CD8-positive, alpha-beta memory T cell (primary cell): ENCODE measurements at places on chromosomes 11 and 22. TPM values are rescaled to one million over a fixed set of nuclear protein-coding genes. Genes with fewer than 3 reads are reported as not detected.

DNA sequence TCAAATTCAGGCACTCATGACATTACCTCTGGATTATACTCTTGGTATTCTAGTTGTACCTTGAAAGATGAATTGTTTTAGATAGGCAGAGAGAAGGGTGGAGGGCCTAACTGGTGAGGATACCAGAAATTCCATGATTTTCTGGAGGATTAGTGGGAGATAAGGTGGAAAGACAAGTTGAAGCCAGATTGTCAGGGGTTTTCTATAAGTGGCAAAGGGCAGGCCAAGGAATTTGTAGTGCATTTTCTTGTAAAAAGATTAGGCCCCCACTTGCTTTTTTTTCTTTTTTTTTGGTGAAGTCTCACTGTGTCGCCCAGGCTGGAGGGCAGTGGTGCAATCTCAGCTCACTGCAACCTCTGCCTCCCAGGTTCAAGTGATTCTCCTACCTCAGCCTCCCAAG, 28.4 kb upstream of the PRDM10 start:
- H3K27me3 ChIP-seq = no peaks in the 10 kb centered on the region
- H3K4me3 ChIP-seq = no peak overlapping the region
- H3K27ac ChIP-seq = no peak overlapping the region
- no peaks in the 10 kb centered on the region for H3K36me3 ChIP-seq
- H3K4me1 ChIP-seq = no peaks in the 10 kb centered on the region
- no peak for DNase-seq

DNA sequence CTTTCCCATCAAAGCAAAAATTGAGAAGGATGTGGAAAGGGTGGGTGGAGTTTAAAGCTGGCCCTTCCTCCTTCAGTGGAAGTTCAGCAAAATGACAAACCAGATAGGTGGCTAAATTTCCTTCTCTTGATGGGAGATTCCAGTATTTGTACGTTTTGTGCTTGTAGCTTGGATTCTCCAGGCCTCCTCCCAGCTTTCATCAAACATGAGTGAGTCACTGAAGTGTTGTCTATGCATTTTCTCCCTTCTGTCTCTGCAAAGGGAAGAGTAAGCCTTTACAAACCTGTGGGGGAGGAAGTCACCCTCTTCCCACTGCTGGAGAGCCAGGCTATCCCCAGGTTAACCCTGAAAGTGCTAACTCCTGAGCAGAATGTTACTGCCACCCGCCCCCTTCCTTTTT, 6.4 kb downstream of the MARK2 start:
- peak; percentile 16 for DNase-seq
- H3K36me3 ChIP-seq = no peaks in the 10 kb centered on the region
- H3K4me3 ChIP-seq = no peak overlapping the region
- no peak overlapping the region for H3K27ac ChIP-seq
- peaks cover 67% of the 10 kb centered on the region for H3K4me1 ChIP-seq

- no peak for DNase-seq
- peaks cover 20% of the 10 kb centered on the region for H3K4me1 ChIP-seq
- no peaks in the 10 kb centered on the region for H3K36me3 ChIP-seq
- no peak overlapping the region for H3K27ac ChIP-seq
- no peak overlapping the region for H3K4me3 ChIP-seq
These were observed 4.7 kb downstream of the SIK2 start for GRCh38 chr11:111606986-111607385.

DNA sequence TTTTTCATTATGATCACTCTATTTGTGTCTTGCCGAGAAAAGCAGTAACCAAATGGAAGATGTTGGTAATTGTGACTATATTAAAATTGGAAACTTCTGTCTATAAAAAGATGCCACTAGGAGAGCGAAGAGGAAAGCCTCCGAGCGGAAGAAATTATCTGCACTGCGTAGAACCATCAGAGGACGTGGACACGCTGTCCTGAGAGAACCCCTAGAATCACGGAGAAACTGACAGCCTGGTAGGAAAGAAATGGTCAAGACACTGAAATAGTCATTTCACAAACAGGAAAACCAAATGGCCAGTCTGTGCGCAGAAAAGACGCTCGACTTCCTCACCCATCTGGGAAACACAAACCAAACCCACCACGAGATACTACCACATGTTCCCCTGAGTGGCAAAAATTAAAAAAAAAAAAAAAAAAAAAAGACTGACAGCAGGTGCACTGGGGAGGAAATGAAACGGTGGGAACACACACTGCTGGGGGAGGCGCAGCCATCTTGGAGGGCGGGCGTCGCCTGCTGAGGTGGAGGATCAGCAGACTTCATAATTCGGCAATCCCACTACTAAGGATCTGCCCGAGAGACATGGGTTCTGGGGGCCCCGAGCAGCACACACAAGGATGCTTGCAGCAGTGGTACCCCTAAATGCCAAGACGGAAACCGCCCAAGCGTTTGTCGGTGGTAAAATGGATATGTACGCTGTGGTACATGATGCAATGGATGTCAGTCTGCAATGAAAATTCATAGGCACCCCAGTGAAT, 21.3 kb downstream of the IFITM10 start:
- no peaks in the 10 kb centered on the region for H3K36me3 ChIP-seq
- H3K27me3 ChIP-seq = no peaks in the 10 kb centered on the region
- peak overlapping the region; percentile 16 for H3K4me3 ChIP-seq
- no peak for DNase-seq
- H3K27ac ChIP-seq = no peak overlapping the region

- H3K27ac ChIP-seq = no peak overlapping the region
- H3K4me1 ChIP-seq = no peaks in the 10 kb centered on the region
- H3K4me3 ChIP-seq = no peak overlapping the region
- no peaks in the 10 kb centered on the region for H3K27me3 ChIP-seq
- DNase-seq = no peak
These were observed 254.8 kb downstream of the CNTN5 start for GRCh38 chr11:99275521-99275920.

DNA sequence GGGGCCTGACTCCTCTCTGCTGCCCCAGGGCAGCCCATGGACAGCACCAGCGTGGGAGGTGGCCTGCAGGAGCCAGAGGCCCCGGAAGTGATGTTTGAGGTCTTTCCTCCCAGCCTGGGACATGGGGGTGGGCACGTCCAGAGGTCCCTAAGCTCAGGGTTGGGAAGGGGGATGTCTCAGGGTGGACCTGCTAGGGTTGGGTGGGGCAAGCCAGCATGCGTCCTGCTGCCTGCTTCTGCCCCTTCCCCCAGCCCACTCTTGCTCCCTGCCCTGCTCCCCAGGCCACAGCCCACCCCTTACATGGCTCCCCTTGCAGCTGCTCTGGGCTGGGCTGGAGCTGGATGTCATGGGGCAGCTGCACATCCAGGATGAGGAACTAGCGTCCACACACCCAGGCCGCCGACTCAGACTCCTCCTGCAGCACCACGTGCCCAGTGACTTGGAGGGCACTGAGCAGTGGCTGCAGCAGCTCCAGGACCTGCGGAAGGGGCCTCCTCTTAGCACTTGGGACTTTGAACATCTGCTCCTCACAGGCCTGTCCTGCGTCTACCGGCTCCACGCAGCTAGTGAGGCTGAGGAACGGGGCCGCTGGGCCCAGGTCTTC, 1.3 kb downstream of the FAM180B start:
- H3K4me3 ChIP-seq = no peak overlapping the region
- H3K4me1 ChIP-seq = no peaks in the 10 kb centered on the region
- peaks cover 2% of the 10 kb centered on the region for H3K27me3 ChIP-seq
- no peak for DNase-seq

- H3K36me3 ChIP-seq = no peaks in the 10 kb centered on the region
- no peak overlapping the region for H3K4me3 ChIP-seq
- no peak for DNase-seq
These were observed 99.5 kb downstream of the ZNF280B start for GRCh38 chr22:22408731-22409696.

DNA sequence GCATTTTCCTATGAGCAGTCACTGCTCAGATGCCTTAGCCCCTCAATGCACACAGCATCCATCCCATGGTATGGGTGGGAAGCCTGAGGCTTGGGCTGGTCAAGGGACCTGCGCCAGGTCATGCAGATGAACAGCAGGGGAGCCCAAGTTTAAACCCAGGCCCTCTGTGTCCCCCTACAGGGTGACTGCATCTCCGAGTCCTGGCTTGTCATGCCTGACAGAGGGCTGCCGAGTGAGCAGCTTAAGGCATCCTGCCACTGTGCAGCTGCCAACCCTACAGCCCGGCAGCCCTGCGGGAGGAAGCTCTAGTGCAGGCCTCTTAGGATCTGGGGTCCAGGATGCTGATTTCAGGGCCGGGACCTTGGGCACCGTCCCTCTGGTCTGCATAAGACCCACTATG, 10.0 kb downstream of the IL2RB start:
- peaks cover 23% of the 10 kb centered on the region for H3K4me1 ChIP-seq
- no peak overlapping the region for H3K4me3 ChIP-seq
- no peak for DNase-seq

DNA sequence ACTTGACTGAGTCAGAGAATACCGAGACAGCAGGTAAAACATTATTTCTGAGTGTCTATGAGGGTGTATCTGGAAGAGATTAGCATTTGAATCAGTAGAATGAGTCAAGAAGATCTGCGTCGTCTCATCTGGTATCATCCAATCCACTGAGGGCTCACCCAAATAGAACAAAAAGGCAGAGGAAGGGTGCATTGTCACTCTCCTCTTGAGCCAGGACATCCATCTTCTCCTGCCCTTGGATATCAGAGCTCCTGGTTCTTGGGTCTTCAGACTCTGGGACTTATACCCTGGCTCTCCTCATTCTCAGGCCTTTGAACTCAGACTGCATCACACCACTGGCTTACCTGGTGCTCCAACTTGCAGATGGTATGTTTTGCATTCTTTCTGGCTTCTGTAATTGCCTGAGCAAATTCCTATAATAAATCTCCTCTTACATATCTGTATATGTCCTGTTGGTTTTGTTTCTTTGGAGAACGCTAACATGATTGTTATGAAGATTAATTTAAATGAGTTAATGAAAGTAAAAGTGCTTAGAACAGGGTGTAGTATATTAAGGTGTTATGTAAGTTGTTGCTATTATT, 49.3 kb downstream of the ME3 start:
- no peak for DNase-seq
- no peak overlapping the region for H3K4me3 ChIP-seq
- no peak overlapping the region for H3K27ac ChIP-seq
- H3K4me1 ChIP-seq = no peaks in the 10 kb centered on the region
- H3K36me3 ChIP-seq = no peaks in the 10 kb centered on the region

OR2AT4 gene
- total RNA-seq = not detected

TEX54 gene
- total RNA-seq = 0.50 TPM

KRTAP5-2 gene
- not detected for total RNA-seq
